Uterine smooth muscle cell (primary cell): ENCODE measurements at places on chromosomes 6 and 20. TPM values are rescaled to one million over a fixed set of nuclear protein-coding genes. Genes with fewer than 3 reads are reported as not detected.

SCUBE3 gene
- total RNA-seq = 21.1 and 58.5 TPM in 2 replicates

OARD1 gene
- 9.6 and 14.1 TPM in 2 replicates for total RNA-seq

ZSCAN9 gene
- total RNA-seq = 12.9 and 13.4 TPM in 2 replicates

GPR6 gene
- not detected in 2 replicates for total RNA-seq

SRSF12 gene
- 0.11 and 0.12 TPM in 2 replicates for total RNA-seq

WRNIP1 gene
- total RNA-seq = 48.2 and 55.6 TPM in 2 replicates

KIF13A gene
- 78.9 and 96.1 TPM in 2 replicates for total RNA-seq

CST4 gene
- total RNA-seq = 0.22 and 0.75 TPM in 2 replicates

ZNF311 gene
- 1.7 and 2.9 TPM in 2 replicates for total RNA-seq
